ENCODE measurements at places on chromosomes 6 and 20.

DNA sequence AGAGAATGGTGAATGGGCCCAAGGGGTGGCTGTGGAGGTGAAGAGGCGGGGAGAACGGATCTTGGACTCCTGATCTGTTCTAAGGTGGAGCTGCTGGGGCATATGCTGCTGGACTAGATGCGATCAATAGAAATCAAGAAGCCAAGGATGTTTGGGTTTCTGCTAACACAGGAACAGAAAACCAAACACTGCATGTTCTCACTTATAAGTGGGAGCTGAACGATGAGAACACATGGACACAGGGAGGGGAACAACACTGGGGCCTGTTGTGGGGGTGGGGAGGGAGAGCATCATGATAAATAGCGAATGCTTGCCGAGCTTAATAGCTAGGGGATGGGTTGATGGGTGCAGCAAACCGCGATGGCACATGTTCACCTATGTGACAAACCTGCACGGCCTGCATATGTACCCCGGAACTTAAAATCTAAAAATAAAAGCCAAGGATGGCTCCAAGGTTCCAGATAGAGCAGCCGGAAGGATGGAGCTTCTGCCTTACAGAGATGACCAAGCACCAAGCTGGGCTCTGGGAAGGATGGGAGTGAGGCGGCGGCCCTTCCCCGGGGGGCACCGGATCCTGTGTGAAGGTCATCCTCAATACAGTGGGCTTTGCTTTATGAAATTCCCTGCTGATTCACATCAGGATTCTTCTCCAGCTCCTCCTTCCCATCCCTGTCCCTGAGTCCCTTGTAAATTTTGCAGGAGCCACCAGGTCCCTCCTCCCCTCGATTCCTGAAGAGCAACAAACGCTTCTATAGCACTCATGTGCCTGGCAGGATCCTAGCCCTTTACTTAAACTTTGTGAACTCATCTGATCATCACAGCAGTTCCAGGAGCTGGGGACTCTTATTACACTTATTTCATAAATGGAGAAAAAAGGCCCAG, 109.2 kb upstream of the PTPN1 start:
- DNase-seq: no peak

- peak; percentile 68 for DNase-seq
These were observed 800.1 kb upstream of the CITED2 start for GRCh38 chr6:140174524-140174923.

GRCh38 chr6:42901538-42901957, 14.3 kb upstream of the PTCRA start:
- DNase-seq: peak; percentile 65

DNA sequence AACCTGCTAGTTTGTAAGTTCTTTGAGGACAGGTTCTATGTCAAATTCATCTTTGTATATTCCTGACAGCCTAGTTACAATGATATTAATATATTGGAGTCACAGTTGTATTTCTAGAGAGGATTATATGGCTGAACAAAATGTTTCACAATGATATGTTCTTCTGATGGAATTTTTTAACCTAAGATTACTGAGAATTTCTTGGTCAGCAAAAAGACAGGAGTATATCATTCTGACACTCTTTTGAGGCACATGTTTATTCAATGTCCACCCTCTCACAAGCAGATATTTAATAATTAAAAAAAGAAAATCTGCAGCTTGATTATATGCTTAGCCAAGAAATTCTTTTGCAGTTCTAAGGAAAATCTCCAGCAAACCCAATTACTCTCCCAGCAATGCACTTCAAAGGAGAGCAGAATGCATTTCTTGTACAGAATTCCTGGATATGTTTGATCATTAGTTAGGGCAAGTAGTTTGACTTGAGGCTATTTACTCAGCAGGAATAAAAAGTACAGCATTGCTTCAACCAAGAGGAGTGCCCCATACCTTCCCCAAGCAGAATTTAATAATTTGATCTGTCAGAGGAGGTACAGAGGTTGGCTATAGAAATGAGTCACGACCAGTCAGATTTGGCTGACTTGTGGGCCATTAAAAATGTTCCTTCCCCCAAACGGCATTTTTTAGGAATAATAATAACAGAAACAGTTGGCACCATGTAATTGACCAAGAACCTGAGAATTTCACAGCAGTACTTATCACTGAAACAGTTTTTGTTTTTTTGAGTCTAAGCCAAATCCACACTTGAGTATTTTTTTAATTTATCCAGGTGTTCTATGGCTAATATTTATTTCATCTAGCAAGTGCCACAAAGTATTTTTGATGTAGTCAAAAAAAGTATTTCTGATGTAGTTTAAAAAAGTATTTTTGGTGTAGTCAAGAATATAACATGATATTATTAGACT, 508.1 kb upstream of the FLRT3 start:
- DNase-seq: no peak

DNA sequence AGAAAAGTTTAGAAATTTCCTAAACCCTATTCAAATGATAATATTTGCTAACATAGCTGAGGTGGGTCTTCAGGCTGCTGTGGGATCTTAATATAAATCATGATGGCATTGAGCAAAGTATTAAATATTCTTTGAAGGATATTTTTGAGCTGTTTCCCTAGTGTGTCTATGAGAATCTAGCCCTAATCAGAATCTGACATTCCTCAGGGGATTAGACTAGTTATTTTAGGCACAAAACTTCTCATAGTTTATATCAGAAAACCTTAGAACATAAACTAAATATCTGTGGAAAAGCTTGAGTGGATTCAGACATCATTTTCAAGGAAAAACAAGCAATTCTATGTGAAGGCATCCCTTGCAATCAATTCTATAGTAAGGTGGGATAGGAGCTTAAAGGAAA, 594.5 kb downstream of the RFPL4B start:
- no peak for DNase-seq

DNA sequence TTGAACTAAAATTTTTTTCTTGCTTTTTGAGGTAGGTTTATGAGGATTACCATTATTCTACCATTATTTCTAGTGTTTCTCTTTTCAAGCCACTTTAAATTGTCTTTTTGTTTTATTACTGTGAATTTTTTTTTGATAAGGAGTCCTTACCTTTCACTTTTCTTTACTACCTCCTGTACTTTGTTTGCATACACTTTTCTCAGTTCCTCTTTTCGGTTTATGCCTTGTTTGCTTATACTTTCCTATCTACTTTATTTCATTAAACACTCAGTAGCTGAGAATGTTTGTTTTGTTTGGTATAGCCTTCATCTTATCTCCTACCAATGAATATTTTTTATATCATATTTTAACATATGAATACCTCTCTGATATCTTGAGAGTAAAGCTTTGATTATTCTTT, 147.9 kb downstream of the TFAP2B start:
- DNase-seq: no peak

- peak; percentile 86 for DNase-seq
These were observed 51.7 kb downstream of the CHMP4B start for GRCh38 chr20:33862709-33863403.

DNA sequence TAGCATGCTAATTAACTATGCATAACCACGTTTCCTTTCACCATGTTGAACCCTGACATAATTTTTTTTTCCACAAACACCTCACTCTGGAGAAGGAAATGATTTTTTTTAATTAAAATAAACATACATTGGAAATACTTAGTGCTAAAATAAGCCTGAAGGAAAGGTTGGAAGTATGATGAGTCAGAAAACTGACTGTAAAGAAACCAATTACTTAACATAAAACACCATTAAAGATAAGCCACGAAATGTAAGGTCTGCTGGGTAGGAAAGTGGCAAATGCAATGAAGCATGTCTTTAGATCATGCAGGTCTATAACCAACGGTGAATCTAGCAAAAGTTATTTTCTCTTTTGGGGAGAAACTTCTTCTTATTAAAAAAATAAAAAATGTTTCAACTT, 47.5 kb downstream of the OPRM1 start:
- no peak for DNase-seq

DNA sequence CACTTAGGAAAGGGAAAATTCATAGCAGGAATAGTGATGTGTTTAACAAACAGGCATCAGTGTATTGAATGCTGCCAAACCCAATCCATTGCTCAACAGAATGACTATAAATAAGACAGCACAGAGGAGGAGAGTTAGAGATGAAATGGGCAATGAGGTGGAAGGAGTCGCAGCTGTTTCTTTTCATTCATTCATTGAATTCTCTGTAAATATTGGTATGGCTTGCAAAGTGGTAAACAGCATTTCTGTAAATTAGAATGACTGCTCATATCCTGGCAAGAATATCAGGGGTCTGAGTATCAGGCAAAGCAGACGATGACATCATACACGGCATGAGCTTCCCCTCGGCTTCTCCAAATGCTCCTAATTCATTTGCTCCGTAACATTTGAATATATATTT, 703.6 kb upstream of the SLC35B3 start:
- peak; percentile 12 for DNase-seq

- no peak for DNase-seq
These were observed 24.6 kb downstream of the PDE7B start for GRCh38 chr6:135876058-135876457.

- no peak for DNase-seq
These were observed 13.6 kb upstream of the MYMX start for GRCh38 chr6:44202972-44203750.

DNA sequence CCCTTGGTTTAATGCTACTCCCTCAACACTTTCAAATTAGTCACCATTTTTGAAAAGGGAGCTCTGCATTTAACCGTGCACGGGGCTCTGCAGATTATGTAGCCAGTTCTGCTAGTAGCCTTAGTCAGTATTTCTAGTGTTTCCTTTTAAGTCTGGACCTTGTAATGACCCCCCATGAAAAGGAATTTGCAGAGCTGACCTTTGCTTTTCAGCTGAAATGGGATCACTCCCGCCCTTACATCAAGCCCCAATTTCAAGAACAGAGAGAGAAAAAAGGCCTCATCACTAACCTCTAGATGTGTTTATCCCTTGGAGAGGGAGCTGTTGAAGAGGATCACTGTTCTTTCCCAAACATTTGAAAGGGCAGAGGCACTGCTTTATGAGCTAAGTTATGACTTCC, 490.7 kb upstream of the BTBD3 start:
- no peak for DNase-seq

Data from AG08396 (cell line).